ENCODE measurements at places on chromosomes 6 and 20. TPM values are rescaled to one million over a fixed set of nuclear protein-coding genes. Genes with fewer than 3 reads are reported as not detected.

The ZSCAN23 gene
- total RNA-seq: 0.59 TPM

The CITED2 gene
- total RNA-seq: 119 TPM

DNA sequence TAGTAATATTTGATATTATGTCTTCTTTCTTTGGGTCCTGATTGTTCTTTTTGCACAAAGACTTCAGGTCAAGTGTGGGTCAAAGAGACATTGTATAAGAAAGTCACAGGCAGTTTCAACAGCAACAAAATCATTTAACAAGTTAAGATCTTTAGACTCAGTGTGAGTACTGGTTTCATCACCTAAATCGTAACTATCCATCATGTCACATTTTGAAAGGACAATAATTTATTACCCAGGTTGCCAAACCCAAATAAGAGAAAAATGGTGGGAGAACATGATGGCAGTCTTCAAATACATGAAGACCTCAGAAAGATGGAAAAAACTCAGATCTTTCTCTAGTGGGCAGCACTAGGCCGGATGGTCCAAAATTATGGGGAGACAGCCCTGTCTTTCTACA is 55.5 kb upstream of the BCLAF1 start:
- no peak for DNase-seq

The MCHR2 gene
- not detected for total RNA-seq

- DNase-seq: no peak
Observed at GRCh38 chr6:51369485-51369884, 550.8 kb downstream of the TFAP2B start.

DNA sequence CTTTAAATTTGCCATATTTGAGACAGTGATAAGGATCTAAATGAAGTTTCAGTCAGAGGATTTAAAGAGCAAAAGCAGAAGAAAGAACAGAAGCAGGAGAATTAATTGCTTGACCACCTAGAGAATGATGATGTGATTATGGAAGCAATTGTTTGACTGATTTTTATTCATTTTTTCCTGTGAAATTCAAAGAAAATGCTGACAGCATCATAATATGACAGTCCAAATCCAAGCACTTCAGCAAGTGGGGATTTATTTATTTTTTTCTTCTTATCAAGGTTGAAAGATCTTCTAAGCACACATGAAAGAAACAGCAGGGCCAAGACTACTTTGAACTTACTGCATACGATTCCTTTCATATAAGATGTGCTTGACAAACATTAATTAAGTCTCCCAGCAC is 125.2 kb downstream of the BMP2 start:
- no peak for DNase-seq

- no peak for DNase-seq
Observed at GRCh38 chr6:162868397-162868796, 140.6 kb downstream of the PACRG start.

The ESR1 gene
- total RNA-seq: 0.47 TPM
